IPS DF 19.7 (cell line): ENCODE measurements at places on chromosomes 13 and 19.

DNA sequence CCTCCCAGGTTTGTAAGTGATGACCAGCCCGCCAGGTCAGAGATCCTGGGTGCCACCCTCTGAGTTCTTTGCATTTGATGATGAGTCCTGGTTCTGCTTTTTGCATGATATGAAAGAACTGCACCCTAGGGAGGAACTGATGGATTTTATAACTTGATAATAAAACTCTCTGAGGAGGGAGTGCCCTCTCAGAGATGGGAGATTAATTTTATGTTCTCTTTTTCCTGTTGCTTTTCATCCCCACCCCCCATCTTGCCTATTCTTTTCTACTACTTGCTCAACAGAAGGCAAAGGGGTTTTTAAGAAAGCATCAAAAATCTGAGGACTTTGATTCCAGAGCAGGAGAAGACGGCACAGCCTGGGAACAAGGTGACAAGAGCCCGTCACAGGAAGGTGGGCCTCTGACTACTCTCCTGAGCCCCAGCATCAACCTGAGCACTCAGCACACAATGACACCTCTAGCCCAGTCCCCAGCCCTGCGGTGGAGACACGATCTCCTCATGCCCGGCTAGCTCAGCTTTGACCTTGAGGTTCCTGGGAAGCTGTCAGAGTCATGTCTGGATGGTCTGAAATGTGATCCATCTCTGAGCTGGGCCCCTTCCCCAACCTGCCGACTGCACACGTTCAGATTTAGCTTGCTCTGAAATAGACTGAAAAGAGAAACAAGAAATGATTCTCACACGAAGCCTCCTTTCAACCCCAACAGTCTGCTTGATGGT, 69.1 kb downstream of the SIAH3 start:
- DNase-seq = no peak

GRCh38 chr19:18675779-18676178, 7.7 kb upstream of the CRTC1 start:
- peak; percentile 20 for DNase-seq

DNA sequence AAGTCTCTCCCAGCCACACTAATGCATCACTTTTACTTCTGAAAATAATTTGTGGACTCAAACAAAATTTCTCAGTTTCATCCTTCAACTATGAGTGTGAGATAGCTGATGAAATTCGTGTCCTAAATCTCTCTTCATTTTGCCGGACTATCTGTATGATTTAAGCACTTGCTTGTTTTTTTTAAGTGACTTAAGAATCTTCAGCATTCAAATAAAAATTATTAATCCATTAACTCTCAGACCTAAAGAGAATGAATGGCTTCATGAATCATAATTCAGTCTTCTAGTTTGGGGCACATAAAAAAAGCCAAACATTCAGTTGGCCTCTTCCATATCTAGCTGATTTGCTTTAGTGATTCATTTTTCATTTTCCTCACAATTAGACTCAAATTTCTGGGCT, 579.5 kb downstream of the DCT start:
- DNase-seq = no peak

- no peak for DNase-seq
These were observed at the start of gene ZIC2 for GRCh38 chr13:99981735-99982035. Gene ZIC2 (plus strand): TSS chr13:99981784. CDS start chr13:99982065, 281 bp downstream.

DNA sequence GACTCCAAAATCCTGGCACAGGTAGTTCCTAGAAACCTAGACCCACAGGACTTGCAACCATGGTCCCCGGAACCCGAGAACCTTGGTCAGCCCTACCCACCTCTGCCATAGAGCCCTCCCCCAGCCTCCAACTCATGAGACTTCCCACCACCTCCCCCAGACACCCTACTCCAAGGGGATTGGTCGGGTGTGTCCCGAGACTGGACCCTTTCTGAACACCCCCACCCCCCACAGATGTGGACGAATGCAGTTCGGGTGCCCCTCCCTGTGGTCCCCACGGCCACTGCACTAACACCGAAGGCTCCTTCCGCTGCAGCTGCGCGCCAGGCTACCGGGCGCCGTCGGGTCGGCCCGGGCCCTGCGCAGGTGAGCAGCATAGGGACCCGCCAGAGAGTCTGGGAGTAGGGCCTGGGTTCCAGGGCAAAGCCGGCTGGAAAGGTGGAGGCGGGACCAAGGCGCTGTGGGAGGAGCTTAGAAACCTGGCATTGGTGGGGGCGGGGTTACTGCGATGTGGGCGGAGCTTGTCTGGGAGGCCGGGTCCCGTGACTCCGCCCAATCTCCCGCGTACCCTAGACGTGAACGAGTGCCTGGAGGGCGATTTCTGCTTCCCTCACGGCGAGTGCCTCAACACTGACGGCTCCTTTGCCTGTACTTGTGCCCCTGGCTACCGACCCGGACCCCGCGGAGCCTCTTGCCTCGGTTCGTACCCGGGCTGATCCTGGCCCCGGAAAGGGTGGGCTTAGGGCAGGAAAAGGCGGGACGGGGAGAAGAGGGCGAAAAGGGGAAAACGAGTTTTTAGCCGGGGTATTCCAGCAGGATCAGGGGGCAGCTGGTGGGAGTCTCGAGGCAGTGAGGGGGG, 11.9 kb downstream of the LTBP4 start:
- no peak for DNase-seq

DNA sequence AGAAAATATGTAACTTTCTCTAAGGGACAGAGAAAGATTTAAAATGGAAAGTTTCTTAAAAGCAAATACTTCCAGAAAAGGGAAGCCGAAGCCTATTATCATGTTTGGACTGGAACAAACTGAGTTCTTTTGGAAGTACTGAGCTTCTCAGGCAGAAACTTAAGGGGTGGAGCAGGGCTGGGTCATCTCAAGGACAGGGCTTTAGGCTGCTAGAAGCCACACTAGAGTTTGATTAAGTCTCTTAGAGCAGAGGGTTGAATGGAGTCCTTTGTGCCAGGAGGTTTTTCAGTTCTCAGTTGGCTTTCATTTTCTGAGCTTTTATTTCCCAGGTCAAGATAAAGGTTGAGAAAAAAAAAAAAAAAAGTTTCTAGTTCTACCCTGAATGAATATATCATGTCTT, 432.7 kb downstream of the SLITRK5 start:
- DNase-seq = no peak

DNA sequence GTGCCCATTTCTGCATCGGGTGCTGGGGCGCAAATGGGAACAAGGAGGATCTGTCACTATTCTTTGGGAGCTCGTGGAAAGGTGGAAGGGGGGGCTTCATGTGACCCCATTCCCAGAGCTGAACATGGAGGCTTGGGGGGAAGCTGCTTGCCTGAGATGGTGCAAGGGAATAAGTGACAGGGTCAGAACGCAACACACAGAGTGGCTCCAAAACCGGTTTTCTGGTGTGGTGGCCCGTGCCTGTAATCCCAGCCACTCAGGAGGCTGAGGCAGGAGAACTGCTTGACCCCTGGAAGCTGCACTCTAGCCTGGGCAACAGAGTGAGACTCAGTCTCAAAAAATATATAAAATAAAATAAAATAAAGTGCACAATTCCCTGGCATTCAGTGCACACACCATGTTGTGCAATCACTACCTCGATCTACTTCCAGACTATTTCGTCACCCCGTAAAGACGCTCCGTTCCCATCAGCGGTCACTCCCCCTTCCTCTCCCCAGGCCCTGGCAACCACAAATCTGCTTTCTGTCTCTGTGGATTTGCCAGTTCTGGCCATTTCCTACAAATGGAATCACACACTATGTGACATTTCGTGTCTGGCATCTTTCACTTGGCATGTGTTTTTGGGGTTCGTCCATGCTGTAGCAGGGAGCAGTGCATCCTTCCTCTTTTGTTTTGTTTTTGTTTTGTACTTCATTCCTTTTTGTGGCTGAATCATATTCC, 18.2 kb upstream of the COMP start:
- DNase-seq = no peak

DNA sequence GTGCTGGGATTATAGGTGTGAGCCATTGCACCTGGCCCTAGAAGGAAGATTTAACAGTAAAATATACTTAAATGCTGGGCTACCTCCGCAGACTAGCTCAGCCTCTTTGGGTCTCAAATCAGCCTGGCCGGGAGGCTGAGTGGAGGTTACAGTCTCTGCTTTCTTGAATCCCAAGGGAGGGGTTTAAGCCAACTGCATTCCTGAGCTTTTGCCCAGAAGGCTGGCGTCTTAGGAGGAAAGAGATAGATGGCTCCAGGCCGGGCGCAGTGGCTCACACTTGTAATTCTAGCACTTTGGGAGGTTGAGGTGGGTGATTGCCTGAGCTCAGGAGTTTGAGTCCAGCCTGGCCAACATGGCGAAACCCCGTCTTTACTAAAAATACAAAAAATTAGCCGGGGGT, 623 bp upstream of the C5AR1 start:
- no peak for DNase-seq

DNA sequence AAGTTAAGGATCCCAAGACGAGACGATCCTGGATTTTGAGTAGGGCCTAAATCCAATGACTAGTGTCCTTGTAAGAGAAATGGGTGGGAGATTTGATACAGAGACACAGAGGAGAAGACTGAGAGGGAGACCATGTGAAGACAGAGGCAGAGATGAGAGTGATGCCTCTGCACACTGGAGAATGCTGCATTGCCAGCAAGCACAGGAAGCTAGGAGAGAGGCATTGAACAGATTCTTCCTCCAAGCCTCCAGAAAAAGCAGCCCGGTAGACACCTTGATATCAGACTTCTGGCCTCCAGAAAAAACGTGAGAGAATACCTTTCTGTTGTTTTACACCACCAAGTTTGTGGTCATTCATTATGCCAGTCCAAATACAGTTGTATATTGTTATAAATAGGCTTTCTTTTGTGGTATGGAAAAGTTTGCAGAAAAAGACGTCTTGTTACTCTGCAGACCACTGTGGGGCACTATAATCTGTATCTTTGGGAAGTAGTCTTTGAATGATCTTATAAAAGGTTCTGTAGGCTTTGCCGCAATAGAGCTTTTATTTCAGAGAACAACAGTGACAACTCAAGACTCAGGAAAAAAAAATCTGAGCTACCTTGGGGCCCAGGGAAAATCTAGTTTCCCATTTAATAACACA, 17.9 kb upstream of the RFC3 start:
- DNase-seq = no peak

DNA sequence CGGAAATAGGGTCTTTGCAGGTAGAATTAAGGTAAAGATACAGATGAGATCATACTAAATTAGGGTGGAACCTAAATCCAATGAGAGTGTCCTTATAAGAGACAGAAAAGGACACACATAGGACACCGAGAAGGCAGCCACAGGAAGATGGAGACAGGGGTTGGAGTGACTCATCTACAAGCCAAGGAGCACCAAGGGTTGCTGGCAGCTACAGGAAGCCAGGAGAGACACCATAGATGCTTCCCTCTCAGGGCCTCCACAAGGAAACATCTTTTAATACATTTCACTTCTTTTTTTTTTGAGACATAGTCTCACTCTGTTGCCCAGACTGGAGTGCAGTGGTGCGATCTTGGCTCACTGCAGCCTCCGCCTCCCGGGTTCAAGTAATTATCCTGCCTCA, 10.1 kb downstream of the TMEM143 start:
- DNase-seq = no peak

DNA sequence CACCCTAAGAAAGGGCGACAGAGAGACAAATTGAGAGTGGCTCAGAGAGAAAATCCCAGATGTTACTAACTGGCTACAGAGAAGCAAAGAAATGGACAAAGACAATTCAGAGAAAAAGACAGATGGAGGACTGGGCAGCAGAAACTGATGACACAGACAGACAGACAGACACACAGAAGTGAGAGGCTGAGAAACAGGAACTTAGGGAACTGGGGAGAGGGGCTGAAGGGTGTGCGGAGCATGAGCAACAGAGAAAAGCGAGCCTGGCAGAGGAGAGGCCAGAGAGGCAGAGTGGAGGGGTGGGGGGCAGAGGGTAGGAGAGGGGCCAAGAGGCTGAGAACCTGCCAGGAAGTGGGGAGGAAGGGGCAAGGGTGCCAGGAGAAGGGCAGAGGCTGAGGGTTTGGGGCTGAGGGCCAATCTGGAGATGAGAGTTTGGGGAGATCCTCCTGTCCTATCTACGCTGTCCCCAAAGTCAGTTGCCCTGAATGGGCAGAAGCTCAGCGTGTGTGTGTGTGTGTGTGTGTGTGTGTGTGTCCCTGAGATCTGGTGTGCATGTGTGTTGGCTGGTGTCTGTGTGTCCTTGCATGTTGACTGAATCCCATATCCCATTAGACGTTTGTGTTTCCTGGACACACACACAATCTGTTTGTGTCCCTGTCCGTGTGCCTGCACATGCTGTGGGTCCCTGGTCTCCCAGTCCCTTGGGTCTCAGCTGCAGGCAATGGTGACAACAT, 5.6 kb upstream of the ERFL start:
- DNase-seq = no peak

- peak; percentile 61 for DNase-seq
These were observed 16.8 kb downstream of the FPR2 start for GRCh38 chr19:51777570-51778462.

DNA sequence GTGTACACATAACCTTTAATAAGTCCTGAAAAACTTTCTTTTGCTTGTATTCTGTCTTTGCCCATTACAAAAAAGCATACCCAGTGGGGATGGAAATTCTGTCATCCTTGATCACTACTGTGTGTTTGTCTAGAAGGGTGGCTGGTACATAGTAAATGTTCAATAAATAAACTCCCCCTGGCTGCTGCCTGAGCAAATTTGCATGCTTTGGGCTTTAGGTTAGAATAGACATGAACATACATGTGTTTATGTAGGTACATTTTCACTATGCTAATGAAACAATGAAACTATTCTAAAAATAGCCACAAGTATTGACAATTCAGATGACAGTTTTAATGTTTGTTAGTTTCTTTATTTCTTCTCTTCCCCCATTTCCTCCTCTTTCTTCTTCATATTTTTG, 36.1 kb downstream of the TNFSF13B start:
- no peak for DNase-seq

DNA sequence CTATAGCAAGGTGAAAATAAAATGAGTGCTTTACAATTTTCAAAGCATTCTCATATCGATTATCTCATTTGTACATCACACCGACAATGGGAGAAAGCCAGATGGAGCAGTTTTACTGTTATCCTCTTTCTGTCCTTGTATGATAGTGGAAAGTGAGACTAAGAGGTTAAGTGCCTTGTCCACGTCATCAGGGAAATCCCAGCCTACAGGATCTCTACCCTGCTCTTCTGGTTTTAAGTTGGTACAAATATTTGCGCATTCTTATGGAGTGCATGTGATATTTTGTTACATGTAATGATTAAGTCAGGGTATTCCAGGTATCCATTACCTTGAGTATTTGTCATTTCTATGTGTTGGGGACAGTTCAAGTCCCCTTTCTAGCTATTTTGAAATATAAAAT, 12.4 kb upstream of the ENOX1 start:
- DNase-seq = no peak

DNA sequence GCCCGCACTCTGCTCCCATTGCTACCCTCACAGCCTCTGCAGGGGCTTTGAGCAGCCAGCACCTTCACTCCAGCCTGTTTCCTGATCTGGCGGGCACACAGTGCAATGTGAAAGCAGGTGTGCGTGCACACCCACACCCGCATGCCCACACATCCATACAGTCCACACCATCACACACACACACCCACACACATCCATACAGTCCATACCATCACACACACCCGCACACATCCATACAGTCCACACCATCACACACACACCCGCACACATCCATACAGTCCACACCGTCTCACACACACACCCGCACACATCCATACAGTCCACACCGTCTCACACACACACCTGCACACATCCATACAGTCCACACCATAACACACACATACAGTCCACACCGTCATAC, 28.0 kb downstream of the PIAS4 start:
- DNase-seq = no peak
